Activated naive CD8-positive, alpha-beta T cell treated with anti-CD3 and anti-CD28 coated beads for 36 hours (primary cell): ENCODE measurements at places on chromosomes 5 and 9. TPM values are rescaled to one million over a fixed set of nuclear protein-coding genes. Genes with fewer than 3 reads are reported as not detected.

SLC22A5 gene
- total RNA-seq = 4.5 TPM

UGT3A1 gene
- total RNA-seq = not detected

CTNND2 gene
- total RNA-seq = not detected

PGGT1B gene
- 47.9 TPM for total RNA-seq

ANKRD18A gene
- total RNA-seq = 2.6 TPM

SMIM33 gene
- not detected for total RNA-seq

FOXE1 gene
- total RNA-seq = not detected

RNF183 gene
- total RNA-seq = not detected

CDKN2B-AS1 gene
- total RNA-seq = 0.10 TPM
